ENCODE measurements at places on chromosomes 12 and 14.

DNA sequence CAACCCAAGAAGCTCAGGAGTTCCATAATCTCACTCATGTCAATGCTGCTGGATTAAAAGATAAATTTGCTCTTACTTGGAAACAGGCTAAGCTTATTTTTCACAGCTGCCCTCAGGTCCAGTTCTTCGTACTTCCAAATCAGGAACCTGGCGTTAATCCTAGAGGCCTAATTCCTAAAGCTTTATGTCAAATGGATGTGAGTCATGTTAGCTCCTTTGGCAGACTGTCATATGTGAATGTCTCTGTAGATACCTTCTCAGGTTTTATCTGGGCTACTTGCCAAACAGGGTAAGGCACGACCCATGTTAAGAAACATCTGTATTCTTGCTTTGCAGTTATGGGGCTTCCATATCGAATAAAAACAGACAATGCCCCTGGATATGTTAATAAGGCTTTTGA is 504.6 kb downstream of the ALG10 start:
- DNase-seq = no peak

- no peak for DNase-seq
Measured at GRCh38 chr14:64159588-64159987, 134.6 kb downstream of the ESR2 start.

- no peak for DNase-seq
Measured at GRCh38 chr14:49497725-49498348, 88.3 kb downstream of the RPS29 start.

DNA sequence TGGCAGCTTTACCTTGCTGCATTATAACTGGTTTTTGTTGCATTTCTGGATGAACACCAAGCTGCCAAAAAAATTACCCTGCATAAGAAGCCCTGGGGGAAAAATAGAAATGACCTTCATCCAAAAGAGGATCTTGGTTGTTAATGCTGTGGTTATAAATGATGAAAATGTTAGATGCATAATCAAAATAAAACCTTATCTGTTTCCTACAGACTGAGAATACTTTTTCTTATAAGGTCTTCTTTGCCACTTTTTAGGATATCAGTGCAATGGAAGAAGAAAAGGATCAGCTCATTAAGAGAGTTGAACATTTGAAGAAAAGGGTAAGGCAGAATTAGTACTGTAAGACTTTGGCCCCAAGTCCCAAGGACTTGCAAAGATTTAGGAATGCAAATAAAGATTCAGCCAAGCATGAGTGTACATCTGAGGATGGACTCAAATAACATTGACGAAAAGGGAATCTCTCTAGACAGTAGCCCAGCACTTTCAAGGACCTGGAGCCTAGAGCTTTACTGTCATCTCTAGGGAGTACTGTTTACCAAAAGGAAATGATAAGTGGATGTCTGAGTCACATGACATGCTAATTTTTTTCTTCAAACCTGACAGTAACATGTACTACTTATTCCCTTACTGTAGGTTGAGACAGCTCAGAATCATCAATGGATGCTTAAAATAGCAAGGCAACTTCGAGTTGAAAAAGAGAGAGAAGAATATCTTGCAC is 10.7 kb downstream of the IFT81 start:
- no peak for DNase-seq

- no peak for DNase-seq
Measured at GRCh38 chr14:59582161-59582560, 5.5 kb upstream of the CCDC175 start.

GRCh38 chr12:59191372-59191771 is 271.1 kb upstream of the LRIG3 start:
- no peak for DNase-seq

GRCh38 chr12:84572196-84572595 is 340.4 kb downstream of the SLC6A15 start:
- no peak for DNase-seq

DNA sequence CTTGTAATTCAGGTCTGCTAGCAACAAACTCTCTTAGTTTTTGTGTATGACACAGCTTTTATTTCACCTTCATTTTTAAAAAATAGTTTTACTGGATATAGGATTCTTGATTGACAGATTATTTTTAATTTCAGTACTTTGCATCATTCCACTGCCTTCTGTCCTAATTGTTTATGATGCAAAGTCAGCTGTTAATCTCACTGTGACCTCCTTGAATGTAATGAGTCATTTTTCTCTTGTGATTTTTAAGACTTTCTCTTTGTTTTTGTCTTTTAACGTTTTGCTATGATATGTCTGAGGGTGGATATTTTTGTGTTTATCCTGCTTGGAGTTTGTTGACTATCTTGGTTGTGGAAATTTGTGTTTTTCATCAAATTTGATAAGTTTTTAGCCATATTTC is 126.3 kb upstream of the FBXO33 start:
- no peak for DNase-seq

DNA sequence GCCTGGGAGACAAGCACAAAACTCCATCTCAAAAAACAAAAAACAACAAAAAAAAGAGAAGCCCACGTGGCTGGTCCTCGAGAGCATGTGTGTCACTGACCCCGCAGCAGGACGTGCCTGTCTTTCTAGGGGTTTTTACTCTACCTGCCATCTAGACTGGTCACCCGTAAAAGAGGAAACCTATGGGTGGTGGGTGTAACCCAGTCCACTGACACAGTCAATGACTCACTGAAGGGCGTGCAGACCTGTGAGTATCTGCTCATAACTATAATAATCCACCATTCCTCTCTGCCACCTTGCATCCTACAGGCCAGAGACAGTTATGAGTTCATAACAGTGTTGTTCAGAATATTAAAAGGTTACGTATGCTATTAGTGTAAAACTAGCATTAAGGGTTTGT is 4.6 kb downstream of the GOLGA3 start:
- DNase-seq = no peak

DNA sequence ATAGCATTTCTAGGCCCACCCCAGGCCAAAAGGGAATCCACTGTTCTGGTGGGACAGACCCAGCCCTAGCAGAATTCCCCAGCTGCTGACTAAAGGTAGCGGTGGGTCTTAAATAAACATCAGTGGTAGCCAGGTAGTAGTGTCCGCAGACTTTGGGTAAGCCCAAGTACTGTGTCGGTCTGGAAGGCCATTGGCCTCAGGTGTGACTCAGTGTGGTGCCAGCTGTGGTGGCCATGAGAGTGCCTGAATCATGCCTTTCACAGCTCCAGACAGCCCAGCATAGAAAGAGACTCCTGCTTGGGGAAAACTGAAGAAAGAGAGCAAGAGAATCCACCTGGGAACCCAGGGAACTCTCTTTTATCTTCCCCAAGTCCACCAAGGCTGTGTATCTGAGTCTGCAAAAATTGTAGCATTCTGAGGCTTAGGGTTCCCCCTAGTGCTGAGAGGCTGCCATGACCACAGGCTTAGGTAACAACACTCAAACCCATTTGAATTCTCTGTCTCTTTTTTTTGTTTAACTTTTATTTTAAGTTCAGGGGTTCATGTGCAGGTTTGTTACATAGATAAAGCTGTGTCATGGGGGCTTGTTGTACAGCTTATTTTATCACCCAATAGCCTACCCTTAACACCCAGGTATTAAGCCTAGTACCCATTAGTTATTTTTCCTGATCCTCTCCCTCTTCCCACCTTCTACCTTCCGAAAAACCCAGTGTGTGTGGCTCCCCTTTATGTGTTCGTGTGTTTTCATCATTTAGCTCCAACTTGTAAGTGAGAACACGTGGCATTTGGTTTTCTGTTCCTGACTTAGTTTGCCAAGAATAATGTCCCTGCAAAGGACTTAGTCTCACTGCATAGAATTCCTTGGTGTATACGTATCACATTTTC is 16.7 kb upstream of the CD163L1 start:
- DNase-seq = peak; percentile 21

- DNase-seq = no peak
Measured at GRCh38 chr12:1845886-1846285, 25.5 kb downstream of the LRTM2 start.

DNA sequence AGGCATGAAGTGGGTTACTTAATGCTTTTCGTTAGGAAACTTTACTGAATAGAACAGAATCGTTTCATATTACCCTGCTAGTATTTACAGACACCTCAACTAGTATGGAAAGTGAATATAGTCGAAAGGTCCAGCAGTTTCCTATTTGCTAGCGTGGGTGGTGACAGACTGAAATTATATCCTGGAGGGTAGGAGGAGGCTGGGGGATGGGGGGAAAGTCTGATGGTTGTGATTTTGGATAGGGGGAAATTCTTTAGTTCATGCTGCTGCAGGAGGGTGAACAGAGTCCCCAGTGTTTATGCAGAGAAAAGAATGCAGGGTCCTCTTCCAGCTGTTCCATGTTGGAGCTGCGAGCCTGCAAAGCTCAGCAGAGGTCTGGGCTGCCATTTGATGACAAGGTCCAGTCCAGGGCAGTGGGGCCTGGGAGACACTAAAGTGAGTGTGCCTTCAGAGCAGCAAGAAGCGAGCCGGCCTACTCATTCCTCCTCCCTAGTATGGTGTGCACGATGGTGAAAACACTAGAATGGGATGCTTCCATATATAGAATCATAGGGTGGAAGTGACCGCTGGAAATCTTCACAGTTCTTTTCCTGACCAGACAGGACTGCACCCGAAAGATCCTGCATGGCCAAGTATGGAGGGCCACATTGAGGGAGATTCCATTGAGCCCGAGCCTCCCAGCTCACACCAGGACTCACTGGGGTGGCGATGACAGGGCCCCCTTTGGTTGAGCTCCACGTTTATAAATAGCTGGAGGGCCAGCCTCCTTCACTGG is 2.1 kb downstream of the SAMD4A start:
- DNase-seq = no peak

DNA sequence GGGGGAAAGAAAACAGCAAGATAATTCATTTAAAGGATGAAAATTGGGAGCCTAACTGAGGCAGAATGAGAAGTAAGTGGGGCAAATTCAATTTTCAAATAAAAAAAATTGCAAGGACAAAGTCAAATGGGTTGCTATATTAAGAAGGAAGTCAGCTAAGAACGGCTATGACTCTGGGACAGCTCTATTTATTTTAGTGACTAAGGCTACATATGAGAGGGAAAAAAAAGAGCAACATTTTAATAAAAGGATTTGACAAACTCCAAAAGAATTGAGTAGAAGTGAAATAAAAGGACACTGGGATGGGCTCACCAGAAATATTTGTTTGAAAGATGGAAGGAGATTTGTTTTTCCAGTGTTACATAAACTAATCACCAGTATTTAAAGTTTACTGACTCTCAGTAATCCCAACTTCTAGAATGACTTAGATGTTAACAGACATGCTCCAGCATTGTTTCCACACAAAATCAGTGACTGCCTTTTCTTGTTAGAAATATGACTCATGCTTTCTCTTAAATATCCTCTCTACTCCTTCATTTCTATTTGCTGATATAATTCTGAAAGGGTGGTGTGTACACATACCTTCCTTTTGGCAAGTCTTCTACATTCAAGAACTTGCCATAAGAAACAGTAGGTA is 198.5 kb downstream of the SLC25A21 start:
- DNase-seq = no peak

DNA sequence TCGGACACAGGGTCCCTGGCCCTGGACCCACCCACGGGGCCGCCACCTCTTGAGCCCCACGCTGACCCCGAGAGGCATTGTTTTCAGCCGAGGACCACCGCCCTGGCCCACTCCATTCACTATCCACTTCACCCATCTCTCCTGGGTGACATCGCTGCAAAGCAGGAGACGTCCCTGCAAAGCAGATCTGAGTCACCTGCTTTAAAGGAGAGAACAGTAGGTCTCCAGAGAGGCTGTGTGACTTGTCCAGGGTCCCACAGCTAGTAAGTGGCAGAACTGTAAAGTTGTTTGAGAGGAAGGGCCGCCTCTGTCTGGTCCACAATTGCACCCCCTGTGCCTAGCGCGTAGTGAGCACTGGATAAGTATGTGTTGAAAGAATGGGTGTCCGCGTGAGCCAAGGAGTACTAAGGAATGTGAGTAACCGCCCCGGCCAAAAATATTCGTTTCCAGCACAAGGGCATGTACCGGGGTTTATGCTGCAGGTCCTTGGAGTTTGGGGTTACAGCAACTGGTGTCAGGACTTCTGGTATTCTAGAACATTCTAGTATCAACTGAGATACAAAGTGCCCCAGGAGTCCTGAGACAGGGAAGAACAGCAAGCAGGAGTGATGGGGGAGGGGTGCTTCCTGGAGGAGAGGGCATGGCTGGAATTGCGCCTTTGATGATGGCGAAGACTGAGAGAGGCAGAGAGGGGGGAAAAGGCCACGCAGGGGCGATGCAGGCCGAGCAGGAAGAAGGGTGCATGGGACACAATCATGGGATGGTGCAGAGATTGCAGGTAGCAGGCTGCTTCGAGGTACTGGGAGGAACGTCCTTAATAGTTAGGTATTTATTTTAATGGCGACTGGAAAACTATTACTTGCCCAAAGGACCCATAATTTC is 91.1 kb downstream of the SCARB1 start:
- no peak for DNase-seq

GRCh38 chr14:96586056-96586455 is 83.9 kb downstream of the PAPOLA start:
- no peak for DNase-seq

- DNase-seq = no peak
Measured at GRCh38 chr14:89911010-89911919, 43.3 kb downstream of the EFCAB11 start.

- DNase-seq = no peak
Measured at GRCh38 chr12:33533527-33533926, 93.9 kb upstream of the SYT10 start.

GRCh38 chr12:23775208-23775607 is 174.3 kb downstream of the SOX5 start:
- DNase-seq = no peak

GRCh38 chr12:48122065-48122834 is 3.1 kb downstream of the PFKM start:
- DNase-seq = no peak

GRCh38 chr14:61555056-61555838 is 140.1 kb upstream of the HIF1A start:
- DNase-seq = no peak

- DNase-seq = no peak
Measured at GRCh38 chr12:105706321-105706972, 376.0 kb downstream of the C12orf75 start.

GRCh38 chr12:101772012-101772775 is 32.9 kb upstream of the SYCP3 start:
- no peak for DNase-seq

DNA sequence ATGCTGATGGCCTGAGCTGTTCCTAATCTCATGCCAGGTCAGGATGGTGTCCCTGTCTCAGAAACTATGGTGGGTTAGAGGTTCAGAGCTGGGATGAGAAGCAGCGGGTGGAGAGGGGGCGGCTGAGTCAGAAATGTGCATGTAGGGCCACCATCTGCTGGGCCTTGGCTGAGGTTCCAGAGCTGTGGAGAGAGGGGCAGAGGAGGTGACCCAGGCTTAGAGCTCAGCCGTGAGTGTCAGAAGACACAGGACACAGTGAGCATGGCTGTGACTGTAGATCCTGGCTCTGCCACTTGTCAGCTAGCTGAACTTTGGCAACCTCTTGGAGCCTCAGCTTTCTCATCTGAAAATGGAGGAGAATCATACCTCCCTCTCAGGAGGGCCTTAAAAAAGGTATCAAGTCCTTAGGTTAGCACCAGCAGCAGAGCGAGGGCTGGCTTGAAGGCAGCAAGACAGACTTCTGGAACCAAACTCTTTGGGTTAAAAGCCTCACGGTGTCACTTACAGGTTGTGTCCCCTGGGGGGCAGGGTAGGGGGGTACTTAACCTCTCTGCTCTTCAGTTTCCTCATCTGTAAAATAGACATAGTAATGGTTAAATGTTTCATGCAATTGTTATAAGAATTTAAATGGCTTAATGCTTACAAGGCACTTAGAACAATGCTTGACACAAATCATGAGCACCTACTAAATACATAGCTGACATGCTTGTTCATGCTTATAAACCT is 34.8 kb downstream of the TMEM229B start:
- no peak for DNase-seq

Measured in stimulated activated CD8-positive, alpha-beta memory T cell treated with anti-CD3 and anti-CD28 coated beads, Interleukin-15, amount 100 ng/mL, for 24 hours (primary cell).